ENCODE measurements at places on chromosomes 11 and 22.

DNA sequence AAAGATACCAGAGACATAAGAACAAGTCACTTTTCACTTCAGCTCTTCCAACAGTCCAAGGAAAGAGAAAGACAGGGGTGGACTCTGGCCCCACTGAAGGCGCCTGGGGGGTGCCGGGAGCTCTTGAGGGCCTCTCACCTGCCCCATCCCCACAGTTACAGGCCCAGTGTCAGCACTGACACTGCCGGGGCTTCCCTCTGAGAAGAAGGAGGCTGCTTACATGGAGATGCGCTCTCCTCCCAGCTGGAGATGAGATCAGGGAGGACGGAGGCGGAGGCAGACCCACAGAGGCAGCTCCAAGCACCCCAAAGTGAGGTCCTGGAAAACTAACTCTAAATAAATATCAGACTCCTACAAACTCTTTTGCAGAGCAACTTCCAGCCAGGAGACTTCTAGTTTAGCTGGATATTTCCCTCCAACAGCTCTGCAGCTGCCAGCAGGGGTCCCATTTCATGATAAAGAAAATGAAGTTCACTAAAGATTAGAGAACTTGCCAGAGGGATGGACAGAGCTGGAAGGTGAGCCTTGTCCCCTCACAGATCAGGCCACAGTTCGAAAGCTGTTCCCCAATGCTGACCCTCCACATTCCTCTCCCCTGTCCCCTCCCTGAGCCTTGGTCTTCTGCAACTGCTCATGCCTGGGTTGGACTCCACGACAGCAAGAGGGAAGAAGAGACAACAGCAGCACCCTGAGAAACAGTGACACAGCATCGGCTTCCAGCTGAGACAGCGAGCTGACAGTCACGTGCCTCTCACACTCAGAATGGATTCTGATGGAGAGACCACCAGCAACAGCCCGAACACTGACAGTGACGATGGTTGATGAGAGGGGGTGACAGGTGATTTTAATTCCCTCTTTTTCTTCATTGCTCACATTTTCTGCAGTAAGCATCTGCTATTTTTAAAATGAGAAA, 5.8 kb downstream of the CARS1 start:
- DNase-seq: no peak

DNA sequence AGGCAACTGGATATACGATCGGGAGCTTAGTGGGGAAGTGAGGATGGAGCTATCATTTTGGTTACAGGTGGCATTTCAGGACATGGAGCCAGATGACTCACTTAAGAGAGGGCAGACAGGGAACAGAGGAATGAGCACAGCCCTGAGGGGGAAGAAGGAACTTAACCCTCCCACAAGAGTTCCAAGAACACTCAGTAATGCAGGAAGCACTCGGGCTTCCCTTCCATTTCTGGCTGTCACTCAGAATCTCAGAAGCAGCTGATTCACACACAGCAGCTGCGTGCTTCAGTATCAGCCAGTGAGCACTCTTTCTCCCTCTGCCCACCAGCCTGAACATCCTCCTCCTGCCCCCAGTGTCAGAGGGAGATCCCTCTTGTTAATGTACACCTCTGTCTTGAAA, 34.8 kb downstream of the EFCAB6 start:
- DNase-seq: no peak

GRCh38 chr11:76665172-76665571, 5.4 kb downstream of the LRRC32 start:
- no peak for DNase-seq

- no peak for DNase-seq
These were observed 941.7 kb downstream of the NTM start for GRCh38 chr11:132312161-132312560.

DNA sequence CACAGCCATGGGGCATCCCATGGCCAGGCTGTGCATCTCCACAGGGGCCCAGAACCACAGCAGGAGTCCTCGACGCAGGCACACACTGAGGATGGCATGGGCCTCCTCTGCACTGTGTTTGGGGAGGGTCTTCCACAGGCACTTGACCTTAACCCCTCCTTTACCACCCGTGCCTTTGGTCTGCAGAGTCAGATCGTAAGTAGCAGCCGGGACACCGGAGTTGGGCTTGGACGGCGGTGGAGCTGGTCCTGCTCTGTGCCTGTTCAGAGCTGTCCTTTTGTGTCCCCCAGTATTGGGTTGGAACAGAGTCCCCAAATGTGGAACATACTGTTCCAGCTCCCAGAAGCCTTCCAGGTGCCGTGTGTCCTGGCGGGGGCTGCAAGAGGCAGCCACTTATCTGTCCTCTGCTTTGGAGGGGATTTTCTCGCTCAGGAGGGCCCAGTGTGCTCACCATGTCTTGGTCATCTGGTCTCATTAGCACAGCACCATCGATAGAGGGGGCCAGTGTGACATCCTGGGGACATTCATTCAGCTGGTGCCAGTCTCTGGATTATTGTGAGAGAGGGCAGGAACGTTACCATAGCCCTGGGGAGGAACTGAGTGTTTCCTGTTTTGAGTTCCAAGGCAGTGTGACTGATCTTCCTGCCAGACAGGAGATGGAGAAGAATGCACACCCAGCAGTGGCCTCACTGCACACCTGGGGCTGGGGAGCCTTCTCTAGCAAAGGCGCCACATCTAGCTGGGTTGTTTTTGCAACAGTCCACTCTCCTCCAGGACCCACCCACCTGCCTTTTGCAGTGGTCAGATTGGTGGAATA, 12.4 kb downstream of the CRELD2 start:
- peak; percentile 55 for DNase-seq

GRCh38 chr22:22901578-22902218, 14.1 kb downstream of the IGLL5 start:
- DNase-seq: no peak

DNA sequence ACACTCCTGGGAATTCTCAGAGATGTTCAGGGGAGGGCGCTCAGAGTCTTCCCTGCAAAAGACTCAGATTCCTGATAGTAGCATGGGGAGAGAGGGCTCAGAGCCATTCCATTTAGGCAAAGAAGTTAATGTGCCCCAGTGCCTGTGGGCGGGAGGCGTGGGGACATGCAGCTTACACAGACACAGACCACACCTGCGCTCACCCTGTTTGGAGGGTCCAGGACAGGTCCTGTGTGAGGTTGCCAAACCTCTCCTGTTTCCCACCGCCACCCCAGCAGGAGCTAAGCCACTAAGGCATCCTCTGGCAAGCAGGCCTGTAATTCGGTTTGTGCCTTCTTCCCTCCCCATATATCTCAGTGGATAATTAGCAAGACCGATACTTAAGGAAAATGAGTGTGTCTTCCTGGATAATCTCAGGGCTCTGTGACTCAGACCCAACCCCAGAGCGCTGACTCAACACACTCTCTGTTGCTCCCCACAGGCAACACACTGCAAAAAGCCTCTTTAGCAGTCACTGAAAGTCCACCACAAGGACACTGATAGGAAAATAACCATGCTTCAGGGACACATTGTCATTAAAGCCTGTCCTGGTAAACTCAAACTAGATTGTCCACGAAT, 118.9 kb upstream of the LMO1 start:
- DNase-seq: no peak

GRCh38 chr22:47132428-47132825, 370.0 kb downstream of the TBC1D22A start:
- no peak for DNase-seq

GRCh38 chr22:37848587-37849088, 581 bp upstream of the EIF3L start:
- peak; percentile 47 for DNase-seq

- no peak for DNase-seq
These were observed 44.9 kb downstream of the OR4C46 start for GRCh38 chr11:54558919-54559318.

GRCh38 chr11:11960687-11961086, 47.7 kb downstream of the DKK3 start:
- DNase-seq: no peak
